ENCODE measurements at places on chromosomes 6 and 20.

GRCh38 chr6:140462453-140463311 is 1088.2 kb upstream of the CITED2 start:
- no peak for DNase-seq

DNA sequence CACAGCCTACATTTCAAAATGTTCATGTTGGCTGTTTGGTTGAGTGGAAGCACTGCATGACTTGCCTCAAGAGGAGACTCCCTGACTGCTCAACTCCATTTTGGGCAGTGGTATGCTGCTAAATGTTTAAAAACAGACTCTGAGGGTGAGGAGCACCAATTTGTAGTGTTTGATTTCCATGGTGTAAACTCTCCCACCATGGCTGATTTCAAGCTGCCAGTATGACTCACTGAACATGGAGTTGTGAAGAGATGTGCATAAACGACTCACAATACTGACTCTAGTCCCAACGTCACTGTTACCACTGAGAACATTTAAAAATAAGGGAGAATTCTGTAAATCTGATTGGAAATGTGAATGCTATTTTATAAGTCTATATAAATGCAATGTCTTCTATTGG is 70.4 kb downstream of the BACH2 start:
- no peak for DNase-seq

DNA sequence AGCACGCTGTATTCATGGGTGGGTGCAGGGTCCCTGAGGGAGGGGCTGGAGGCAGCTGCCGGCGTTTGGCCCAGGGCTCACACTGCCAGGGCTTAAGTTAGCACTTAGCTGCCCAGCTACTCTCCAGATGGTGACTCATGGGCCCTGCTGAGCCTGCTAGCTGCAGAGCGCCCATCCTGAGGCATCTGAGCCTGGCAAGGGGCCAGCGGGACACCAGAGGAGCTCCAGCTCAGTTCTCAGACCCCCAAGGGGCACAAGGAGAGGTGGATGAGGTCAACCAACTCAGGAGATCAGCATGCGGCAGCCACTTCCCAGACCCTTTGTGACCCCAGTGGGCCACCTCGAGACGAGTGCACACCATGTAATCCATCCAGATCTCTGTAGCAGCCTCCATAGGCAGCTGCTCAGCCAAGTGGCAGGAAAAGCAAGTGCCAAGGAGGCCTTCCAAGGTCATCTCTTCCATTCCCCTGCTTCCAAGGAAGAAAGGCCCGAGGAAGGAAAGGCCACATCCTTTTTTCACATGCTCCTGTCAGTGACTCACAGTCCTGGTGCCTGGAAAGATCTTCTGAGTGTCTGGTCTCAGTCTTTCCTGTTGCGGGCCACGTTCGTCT is 35.3 kb downstream of the FOXP4 start:
- DNase-seq: no peak

- no peak for DNase-seq
Measured at GRCh38 chr20:23061262-23061661, 11.8 kb upstream of the THBD start.

GRCh38 chr6:66900133-66901083 is 1193.4 kb upstream of the EYS start:
- no peak for DNase-seq

DNA sequence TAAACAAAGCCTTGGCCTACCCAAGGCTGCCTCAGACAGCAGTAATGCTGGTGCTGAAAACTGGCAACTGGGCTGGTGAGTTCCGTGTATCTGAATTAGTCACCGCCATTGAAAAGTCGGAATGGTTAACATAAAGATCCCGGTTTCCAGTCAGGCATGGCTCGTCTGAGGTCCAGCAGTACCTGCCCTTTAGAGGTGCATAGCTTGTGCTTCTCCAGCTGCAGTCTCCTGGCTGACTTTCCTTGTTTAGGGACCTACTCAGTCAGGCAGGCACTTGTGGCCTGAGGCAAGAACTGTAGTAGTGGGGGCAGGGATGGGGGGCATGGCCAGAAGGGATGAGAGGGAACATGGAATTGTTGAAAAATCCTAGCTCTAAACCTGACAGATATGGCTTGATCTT is 101.6 kb downstream of the FYN start:
- DNase-seq: no peak

DNA sequence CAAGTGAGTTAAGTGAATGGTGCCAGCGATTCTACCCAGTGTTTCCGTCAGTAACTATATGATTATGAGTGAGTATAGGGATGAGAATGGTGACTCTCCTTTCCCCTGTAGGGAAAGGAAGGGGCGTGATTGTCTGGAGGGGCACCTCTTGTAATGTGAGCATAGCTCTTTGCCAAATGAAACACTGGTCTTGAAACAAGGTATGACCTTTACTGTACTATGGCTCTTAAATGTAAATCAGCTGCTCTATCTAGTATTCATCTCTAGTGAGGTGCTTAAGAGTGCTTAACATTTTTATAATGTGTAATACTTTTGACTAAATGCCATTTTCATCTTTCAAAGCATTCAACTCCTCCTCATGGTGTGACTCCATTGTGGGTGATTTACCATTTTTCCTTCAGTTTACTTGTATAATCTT is 11.0 kb downstream of the PANK2 start:
- DNase-seq: no peak

- no peak for DNase-seq
Measured at GRCh38 chr6:140604786-140605185, 1230.3 kb upstream of the CITED2 start.

DNA sequence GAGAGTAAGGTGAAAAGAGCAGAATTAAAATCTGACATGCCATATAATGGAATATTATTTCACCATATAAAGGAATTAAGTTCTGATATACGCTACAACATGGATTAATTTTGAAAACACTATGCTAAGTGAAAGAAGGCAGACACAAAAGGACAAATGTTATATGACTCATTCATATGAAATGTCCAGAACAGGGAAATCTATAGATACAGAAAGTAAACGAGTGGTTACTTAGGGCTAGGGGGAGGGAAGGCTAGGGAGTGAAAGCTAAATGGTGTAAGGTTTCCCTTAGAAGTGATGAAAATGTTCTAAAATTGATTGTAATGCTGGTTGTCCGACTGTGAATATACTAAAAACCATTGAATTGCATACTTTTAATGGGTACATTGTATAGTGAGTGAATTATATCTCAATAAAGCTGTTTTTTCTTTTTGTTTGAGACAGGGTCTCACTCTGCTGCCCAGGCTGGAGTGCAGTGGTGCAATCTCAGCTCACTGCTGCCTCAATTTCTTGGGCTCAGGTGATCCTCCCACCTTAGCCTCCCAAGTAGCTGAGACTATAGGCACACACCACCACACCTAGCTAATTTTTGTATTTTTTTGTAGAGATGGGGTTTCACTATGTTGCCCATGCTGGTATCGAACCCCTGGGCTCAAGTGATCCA is 8.2 kb downstream of the PRPH2 start:
- no peak for DNase-seq

- no peak for DNase-seq
Measured at GRCh38 chr6:3520281-3521230, 63.7 kb upstream of the SLC22A23 start.

GRCh38 chr20:23032056-23032749 is 2.9 kb upstream of the SSTR4 start:
- DNase-seq: no peak

GRCh38 chr20:61166324-61166723 is 85.7 kb upstream of the CDH4 start:
- DNase-seq: no peak

DNA sequence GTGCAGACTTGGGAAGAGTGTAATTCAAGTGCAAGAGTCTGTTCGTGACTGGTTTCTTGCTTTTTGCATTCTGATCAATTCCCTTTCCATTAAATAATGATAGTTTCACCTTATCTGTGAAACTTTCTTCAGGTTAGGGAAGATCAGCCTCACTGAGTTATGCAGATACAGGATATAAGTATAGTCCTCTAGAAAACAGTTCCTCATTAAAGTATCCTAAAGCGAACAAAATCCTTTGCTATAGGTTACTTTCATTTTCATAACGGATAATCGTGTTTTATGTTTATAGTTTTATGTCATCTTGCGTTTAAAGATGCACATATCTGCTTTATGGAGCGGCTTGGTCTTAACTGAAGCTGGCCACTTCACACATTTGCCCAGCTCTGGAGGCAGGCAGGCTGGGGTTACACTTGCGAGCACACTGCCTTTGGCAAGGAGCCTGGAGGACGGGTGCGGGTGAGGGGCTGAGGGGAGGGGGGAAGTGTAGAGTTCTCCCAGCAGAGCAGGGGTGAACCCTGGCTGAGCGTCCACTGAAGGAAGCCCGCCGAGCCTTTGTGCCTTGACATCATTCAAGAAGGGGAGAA is 123.5 kb upstream of the IFNGR1 start:
- DNase-seq: no peak

GRCh38 chr6:47357827-47358226 is 48.1 kb upstream of the TNFRSF21 start:
- no peak for DNase-seq

- DNase-seq: no peak
Measured at GRCh38 chr20:42192321-42192720, 574.1 kb upstream of the CHD6 start.

GRCh38 chr6:41733707-41734665 is 1.4 kb downstream of the TFEB start:
- peak; percentile 69 for DNase-seq

DNA sequence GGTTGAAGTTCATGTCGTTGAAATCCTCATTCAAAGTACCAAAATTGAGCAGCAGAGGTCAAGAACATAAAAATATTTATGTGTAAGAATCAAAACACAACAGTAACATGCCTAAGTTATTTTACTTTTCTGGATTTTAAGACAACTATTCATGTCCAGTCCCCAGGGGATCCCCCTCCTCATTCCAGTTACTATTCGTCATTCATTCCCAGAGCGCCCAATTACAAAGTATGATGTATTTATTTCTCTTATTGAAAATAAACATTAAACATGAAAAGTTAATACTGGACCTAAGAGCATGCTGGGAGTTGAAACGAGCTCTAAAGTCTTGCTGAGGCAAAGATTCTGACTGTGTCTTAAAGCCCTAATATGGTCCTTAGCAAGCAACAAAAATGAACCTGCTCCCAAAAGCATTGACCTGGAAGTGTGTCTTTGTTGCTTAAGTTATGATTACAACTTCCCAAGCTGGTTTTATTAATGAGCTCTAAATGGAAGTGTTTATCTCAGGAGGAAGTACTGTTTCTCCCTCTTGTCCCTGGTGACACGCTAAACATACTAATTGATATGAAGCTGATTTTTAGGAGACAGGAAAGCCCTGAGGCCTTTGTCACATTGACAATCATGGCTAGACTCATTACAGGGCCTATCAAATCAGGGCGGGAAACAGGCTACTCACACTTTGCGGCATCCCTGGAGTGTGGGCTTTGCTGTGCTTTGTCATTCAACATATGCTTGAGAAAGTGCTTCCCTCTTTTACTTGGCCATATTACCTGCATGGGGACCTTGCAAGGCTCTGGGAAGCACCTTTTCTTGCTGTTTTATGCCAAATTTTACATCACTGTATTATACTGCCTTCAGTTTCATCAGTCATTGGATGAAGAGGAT is 192.2 kb upstream of the DTNBP1 start:
- DNase-seq: no peak

GRCh38 chr6:13378669-13379590 is 50.6 kb upstream of the TBC1D7 start:
- no peak for DNase-seq

DNA sequence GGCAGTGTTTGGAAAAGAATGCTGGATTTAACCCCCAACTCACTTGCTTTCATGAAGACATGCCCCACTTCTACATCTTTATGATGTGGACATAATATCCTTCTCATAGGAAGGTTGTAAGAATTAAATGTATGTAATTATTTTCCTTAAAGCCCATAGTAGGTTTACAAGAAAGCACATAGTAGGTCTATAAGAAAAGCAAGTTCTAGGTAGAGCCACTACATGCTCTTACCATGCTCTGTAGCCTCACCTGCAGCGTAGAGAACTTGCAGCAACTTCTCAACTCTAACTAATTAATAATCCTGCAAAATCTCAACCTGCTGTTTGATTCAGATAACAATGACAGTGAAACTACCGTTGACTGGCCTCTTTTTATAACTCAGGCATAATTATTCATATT is 288.4 kb downstream of the TSHZ2 start:
- DNase-seq: no peak

DNA sequence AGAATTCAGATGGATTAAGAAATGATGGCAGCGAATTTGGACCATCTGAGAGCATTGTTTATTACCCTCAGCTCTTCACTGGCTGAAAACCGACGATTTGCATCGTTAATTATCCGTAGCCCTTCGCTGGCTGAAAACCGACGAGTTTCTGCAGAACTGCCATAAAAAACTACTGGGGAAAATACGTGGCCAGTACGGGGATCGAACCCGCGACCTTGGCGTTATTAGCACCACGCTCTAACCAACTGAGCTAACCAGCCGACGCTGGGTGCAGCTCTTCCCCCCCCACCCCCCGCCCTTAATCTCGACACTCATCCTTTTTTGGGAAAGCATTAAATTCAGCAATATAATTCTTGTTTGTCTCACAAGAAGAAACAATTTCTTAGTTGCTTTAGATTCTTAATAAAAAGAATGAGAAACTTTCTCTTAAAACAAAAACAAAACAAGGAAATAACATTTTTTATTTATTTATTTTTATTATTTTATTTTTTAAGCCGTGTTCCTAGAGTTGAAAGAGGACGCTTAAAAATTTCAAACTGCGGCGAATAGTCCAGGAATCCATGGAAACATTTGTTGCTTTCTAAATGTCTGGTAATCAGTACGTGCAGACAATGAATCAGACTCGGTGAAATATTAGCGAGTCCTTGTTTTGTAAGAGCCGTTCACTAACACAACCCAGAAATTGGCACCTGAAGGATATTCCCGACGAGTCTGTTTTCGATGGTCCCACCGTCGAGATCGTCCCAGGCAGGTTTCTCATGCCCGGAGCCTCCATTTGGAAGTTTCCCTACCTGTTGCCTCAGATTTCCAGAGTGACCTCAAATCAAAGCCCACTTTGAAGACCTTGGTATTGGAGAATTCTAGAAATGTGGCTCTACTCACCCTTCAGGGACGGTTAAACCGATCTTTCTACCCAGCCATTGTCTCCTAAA is 27.8 kb downstream of the PRSS16 start:
- DNase-seq: no peak

GRCh38 chr6:16090920-16091319 is 38.0 kb upstream of the MYLIP start:
- no peak for DNase-seq

- no peak for DNase-seq
Measured at GRCh38 chr6:169098116-169098515, 155.5 kb downstream of the THBS2 start.

DNA sequence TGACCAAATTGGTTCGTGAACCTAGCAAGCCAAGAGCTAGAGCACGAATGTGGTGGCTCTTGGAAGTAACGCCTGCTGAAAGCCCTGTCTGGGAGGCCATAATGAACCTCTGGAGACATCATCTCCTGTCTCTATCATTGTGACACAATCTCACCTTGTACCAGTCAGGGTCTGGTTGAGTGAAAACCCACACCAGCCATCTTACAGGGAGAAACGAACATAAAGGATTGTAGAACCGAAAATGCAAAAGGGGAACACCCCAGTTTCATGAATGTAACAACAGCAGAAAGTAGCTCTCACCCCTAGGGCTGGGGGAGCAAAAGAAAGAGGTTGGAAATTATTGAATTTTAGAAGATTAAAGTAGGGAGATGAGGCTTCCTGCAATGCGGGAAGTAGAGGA is 50.9 kb upstream of the TAB2 start:
- no peak for DNase-seq

- DNase-seq: no peak
Measured at GRCh38 chr6:122712448-122713137, 66.9 kb upstream of the FABP7 start.

GRCh38 chr6:96330884-96331283 is 190.7 kb upstream of the UFL1 start:
- no peak for DNase-seq
